ENCODE measurements at places on chromosomes 16 and 17.
A peak's percentile ranks its signal among the peaks of the same experiment; 100 is the strongest.

DNA sequence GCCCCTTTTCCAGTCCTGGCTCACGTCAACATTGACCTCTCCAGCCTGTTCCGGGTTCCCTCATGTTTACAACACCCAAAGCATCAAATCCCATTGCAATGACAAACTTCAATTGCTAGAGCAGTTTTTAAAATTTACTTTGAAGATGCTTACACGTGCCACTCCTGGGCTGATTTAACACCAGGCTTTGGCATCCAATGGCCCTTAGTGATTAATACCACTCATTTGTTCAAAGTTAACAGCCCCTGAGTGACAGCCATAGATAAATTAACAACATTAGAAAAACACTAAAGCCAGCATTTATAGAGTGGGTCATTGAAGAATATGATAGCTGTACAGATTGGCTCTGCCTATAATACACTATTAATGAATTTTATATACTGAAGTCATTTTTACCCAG is 135.1 kb downstream of the PMP22 start:
- no peak for DNase-seq

GRCh38 chr16:84888450-84888849 is 68.7 kb downstream of the CRISPLD2 start:
- no peak for DNase-seq

DNA sequence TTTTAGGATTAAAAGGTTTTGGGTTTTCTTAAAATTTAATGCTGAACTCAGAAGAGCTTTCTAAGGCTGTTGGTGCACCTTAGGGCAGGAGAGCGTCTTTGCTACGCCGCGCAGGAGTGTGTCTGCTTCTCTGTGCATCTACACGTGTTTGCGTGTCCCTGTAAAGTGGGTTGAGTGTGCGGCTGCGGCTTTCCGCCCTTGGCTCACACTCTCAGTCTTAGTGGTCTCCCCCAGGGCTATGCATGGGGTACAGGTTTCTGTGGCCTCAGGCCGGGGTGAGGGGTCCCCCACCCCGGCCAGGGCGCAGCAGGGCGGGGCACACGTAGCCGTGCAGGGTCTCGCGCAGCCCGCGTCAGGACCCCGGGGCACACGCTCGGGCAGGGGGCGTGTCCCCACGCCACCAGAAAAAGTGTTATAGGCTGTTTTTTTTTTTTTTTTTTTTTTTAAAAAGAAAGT is 727 bp upstream of the TENT4B start:
- peak; percentile 63 for DNase-seq

DNA sequence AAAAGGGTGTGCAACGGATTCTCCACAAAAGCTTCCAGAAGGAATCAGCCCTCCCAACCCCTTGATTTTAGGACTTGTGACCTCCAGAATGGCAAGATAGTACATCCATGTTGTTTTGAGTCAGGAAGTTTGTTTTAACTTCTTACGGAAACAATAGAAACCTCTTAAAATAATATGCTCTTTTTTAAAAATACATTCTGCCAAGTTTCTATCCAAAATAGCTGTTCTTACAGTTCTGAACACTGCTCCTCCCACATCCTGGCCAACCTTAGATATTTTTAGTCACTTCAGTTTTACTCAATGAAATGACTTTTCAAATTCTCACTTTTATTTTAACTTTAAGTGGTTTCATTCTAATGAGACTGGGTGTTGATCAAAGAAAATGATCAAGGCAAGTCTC is 156.4 kb downstream of the ZNF18 start:
- DNase-seq = no peak

DNA sequence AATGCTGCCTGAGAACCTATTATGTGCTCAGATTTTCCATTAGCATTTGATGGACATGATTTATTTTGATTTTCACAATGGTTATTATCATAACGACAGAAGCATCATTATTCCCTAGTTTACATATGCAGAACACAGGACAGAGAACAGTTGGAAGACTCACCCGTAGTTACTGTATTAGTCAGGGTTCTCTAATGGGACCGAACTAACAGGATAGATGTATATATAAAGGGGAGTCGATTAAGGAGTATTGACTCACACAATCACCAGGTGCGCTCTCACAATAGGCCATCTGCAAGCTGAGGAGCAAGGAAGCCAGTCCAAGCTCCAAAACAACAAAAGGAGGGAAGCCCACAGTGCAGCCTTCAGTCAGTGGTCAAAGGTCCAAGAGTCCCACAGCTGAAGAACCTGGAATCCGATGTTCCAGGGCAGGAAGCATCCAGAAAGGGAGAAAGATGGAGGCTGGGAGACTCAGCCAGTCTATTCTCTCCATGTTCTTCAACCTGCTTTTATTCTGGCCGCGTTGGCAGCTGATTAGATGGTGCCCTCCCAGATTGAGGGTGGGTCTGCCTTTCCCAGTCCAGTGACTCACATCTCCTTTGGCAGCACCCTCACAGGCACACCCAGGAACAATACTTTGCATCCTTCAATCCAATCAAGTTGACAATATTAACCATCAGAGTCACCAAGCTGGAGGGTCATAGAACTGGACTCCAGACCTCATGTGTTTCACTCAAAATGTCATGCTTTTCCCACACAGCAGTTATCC is 92.7 kb upstream of the XYLT1 start:
- no peak for DNase-seq

- no peak for DNase-seq
Observed at GRCh38 chr17:43834106-43834505, 1.2 kb upstream of the MPP3 start.

- no peak for DNase-seq
Observed at GRCh38 chr17:54839447-54839846, 61.2 kb upstream of the TOM1L1 start.

GRCh38 chr17:47204722-47205418 is 4.3 kb upstream of the MYL4 start:
- DNase-seq = no peak

GRCh38 chr16:88279998-88280397 is 102.8 kb upstream of the ZNF469 start:
- DNase-seq = no peak

- DNase-seq = no peak
Observed at GRCh38 chr16:10078541-10078949, 103.7 kb downstream of the GRIN2A start.

- no peak for DNase-seq
Observed at GRCh38 chr17:181245-182049, at the start of gene DOC2B. TSS of gene DOC2B (minus strand) at chr17:181650. CDS start at chr17:181479, 171 bp downstream.

DNA sequence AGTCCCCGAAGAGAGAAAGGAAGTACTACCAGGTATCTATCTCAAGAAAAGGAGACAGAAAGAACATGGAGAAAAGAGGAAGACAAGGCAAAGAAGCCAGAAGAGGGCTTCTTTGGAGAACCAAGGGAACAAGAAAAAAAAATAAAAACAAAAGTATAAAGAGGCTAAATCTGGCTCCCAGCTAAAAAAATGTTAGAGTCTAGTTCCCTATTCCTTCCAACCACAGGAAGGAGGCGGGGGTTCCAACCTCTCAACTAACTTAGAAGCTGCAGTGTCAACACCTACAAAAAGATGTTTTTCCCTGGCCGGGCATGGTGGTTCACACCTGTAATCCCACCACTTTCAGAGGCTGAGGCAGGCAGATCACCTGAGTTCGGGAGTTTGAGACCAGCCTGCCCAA is 13.4 kb downstream of the UTP6 start:
- DNase-seq = no peak

Measured in stimulated activated CD4-positive, alpha-beta T cell treated with anti-CD3 and anti-CD28 coated beads, Interleukin-2, amount 100 ng/mL, for 48 hours (primary cell).